ENCODE measurements at places on chromosomes 11 and 22. TPM values are rescaled to one million over a fixed set of nuclear protein-coding genes. Genes with fewer than 3 reads are reported as not detected.
A peak's percentile ranks its signal among the peaks of the same experiment; 100 is the strongest.

- DNase-seq = no peak
Observed at GRCh38 chr11:75856912-75857311, 41.9 kb downstream of the UVRAG start.

DNA sequence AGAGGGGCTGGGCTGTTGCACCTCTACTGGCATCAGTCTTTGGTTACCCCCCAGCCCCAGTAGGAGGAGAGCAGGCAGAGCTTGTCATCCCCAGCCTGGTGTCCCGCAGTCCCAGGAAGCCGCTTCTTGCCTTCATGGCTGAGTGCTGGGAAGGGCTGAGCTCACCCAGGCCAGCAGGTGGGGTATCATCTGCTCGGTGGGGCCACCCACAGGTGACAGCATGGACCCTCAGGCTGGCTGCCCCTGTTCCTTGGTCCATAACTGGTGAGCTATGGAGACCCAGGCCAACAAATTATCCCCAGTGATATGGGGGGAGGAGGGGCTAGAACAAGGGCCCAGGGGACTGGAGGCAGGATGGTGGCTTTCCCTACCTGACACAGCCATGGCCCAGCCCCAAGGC lies 6.5 kb upstream of the RHOD start:
- DNase-seq = no peak

DNA sequence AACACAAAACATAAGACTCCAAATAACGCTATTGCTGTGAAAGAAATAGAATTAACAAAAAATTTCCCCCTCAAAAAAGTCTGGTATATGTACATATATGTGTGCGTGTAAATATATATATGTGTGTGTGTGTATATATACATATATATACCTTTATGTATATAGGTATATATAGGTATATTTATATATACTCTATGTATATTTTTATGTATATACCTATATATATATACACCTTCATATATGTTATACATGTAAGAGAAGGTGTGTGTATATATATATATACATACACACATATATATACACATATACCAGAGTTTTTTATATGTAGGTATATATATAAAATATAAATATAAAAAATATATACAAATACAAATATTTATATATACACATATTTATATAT lies 199.2 kb downstream of the RAB38 start:
- DNase-seq = no peak

DNA sequence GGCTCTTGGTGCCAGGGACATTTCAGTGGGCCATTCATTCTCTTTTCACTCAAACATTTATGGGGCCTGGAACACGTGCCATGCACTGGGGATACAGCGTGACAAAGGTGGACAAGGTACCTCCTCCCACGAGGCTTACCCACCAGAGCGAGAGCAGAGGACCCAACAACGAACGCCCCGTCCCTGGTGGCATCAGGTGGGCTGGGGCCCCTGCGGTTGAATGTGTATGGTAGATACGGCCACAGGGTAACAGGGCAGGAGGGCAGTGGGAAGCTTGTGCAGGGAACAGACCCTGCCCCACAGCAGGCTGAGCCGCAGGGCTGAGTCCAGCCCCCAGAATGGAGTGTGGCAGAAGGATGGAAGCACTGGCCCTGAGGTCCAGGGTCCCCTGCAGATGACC lies 81.1 kb downstream of the LRRC32 start:
- DNase-seq = no peak

DNA sequence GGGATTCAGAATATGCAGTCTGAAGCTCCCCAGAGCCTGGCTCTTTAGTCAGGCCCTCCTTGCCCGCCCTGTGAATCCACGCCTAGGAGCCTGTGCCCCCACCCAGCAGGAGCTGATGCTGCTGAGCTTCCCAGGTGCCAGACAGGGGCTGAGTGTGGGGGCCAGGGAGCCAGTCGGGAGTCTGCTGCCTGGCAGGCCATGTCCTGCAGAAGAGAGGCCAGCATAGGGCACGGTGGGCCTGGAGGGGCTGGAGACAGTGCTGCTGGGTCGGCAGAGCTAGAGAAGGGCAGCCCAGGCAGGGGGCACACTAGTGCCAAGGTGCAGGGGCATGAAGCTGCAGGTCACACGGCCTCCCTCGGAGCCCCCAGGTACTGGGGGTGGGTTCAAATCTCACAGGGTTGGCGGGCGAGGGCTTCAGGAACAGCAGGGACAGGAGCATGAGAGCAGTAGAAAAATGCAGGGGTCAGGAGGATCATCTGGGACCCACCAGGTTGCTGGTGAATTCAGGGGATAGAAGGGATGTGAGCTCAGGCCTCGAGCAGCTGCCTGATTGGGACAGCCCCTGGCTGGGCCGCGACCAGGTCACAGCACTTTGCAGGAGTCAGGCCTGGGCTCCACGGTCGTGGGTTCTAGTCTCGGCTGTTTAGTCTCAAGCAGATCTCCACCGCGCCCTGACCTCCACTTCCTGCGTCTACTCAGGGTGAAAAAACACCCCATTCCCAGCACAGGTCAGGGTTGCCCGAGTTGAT lies 4.1 kb upstream of the SEPTIN5 start:
- DNase-seq = no peak

Gene OR4C6
- total RNA-seq = not detected

Gene DTX4
- 0.24 TPM for total RNA-seq

DNA sequence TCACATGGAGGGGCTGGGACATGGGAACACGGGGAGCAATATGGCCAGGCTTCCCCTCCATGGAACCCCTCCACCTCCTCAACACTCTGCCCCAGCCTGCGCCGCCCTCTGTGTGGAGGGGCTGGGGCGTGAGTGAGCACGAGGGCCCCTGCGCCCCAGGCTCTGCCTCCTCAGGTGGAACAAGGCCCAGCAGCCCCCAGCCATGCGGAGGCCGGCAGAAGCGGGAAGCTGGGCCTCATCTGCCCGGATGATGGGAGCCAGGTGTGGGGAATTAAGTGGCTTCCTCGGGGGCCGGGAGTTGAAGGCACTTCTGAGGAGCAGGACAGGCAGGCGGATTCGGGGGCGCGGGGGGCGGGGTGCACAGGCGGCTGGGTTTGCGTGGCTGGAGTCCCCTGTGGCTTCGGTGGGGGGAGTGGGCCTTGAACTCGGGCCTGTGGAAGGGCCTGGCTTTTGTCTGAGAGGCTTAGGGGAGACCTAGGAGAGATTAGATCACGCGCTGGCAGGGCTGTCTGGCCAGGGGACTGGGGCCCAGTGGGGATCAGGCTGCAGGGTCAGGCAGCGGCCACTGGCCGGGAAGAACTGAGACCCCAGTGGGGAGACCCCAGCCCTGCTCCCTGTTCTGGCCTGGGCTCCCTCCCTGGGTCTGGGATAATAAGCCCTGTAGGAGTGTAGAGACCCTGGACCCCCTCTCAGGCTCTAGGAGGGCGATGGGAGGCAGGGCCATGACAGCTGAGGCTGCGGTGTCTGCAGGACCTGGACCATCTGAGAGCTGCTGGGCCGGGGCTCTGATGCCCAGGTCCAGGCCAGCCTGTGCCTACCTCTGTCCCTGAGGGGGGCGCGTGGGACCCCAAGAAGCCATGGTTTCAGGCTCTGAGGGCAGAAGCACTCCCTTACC lies 13.3 kb downstream of the PRR33 start:
- peak; percentile 44 for DNase-seq

DNA sequence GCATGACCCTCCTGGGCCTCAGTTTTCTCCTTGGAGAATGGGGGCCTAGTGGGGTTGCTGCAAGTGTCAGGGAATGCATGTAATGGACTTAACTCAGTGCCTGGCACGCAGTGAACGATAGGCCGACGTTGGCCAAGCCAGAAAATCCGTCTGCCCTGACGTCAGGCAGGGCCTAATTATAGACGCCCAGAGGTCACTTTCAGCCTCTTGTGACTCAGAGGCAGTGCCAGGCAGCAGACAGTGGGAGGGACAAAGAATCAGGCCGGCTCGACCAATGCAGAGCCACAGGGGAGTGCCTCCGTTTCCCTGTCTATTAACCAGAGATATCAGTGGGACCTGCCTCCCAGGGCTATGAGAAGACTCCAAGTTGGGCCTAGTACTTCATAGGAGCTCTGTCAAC lies 115.0 kb downstream of the MN1 start:
- DNase-seq = no peak

DNA sequence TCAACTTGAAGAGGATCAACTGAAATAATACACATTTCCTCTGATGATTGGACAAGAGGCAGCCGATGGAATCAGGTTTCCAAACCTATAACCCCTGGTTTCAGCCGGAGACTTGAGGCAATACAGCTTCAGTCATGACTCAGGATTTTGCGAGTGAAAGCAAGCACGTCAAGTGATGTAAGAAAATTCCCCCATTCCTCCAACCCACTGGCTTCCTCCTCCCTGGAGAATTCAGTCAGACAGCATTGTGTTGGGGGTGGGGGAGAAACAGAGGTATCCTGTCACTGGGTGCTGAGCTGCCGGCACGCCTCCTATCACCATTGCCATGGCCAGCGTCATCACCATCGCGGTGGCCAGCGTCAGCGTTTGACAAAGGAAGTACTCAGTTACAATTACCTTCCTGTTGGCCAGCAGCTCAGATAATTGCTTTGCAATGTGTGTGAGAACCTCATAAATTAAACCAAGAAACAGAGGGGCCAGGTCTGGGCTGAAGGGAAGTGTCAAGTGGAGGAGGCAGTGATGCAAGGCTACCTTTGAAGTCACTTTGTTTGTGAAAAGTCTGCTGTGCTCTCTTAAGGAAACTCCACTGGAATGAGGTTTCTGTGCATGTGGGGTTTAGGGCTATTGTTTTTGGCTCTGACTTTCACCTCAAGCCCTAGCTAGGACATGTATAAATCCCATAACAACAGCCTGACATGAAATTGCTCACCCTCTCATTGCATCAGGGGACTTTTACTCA lies 50.2 kb downstream of the LIF start:
- peak; percentile 3 for DNase-seq

Gene SHANK3
- total RNA-seq = 0.07 TPM

DNA sequence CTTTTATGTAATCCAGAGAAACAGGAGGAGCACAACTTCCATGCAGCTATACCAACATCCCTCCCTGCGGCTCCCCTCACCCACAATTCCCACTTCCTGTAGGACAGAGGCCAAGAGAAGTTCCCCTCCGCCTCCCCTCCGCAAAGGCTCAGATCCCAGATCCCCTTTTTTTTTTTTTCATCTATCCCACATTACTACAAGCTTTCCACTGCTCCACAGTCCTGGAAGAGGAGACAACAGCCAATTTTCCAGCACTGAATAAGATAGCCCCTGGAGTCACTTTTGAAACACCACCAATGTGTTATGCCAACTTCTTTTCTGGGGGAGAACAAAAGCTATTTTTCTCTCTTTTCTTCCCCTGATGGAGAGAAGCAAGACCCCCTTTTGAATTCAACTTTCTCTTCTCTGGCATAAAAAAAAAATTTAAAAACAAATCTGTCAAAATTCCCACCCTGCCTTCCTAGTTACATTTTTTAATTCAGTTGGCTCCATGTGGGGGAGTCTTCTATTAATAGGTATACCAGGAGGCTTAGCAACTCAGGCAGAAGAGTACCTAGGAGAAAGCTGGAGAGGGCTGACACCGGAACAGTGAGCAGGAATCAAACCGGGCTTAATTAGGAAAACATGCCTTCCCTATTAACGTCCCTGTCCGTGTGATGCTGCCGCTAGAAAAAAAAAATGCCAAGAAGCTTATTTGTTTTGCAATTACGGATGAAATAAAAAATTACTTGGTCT lies 543.4 kb downstream of the BUD13 start:
- DNase-seq = no peak

- no peak for DNase-seq
Observed at GRCh38 chr11:23536907-23537306, 676.6 kb upstream of the CCDC179 start.

DNA sequence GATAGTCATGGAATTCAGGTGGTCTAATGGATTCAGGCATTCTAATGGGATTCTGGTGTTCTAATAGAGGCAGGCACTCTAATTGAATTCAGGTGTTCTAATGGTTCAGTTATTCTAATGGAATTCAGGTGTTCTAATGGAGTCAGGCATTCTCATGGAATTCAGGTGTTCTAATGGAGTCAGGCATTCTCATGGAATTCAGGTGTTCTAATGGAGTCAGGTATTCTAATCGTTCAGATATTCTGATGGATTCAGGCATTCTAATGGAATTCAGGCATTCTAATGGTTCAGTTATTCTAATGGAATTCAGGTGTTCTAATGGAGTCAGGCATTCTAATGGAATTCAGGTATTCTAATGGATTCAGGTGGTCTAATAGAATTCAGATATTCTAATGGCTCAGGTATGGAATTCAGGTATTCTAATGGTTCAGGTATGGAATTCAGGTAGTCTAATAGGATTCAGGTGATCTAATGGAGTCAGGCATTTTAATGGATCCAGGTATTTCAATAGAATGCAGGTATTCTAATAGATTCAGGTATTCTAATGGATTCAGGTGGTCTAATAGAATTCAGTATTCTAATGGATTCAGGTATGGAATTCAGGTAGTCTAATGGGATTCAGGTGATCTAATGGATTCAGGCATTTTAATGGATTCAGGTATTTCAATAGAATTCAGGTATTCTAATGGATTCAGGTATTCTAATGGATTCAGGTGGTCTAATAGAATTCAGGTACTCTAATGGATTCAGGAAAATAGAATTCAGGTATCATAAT lies 22.0 kb upstream of the PHF21B start:
- DNase-seq = no peak

DNA sequence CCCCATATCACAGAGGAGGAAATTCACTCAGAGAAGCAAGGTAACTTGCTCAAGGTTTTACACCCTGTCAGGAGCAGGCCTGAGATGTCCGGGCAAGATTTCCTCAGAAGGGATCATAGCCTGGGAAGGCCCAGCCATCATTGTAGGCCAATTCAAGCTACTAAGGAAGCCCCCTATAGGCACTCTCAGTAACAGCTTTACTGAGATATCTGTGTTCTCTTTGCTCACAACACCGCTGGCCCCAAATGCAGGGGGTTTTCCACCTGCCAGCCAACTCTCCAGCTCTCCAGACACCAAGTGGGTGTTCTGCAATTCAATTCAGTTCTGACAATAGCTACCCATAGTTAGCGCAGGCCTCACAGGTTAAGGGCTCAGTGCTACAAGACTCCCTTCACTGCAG lies 84.0 kb downstream of the SLC36A4 start:
- DNase-seq = no peak
